ENCODE measurements at places on chromosomes 6 and 20.

- DNase-seq, result no peak
These were observed 536 bp upstream of the MTFR2 start for GRCh38 chr6:136250686-136251008.

GRCh38 chr20:36847710-36848040 lies 28.3 kb upstream of the TLDC2 start:
- no peak for DNase-seq

- DNase-seq, result no peak
These were observed 93.9 kb upstream of the SLC35B3 start for GRCh38 chr6:8529250-8529649.

DNA sequence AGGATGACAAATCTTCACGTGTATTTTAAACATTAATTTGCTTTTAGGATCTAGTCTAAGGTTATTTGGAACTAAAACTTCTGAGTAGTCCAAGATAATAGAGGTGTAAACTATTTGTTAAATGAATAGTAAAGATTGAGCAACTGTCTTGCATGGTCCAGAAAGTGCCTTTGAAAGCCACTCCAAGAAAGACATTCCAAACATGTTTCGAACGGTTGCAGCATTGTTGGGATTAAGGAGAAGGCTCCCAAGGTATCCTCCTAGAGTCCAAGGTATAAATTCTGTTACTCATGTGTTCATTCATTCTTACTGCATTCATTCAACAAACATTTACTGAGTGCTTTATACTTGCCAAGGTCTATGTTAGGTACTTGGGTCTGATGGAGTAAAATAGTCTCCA lies 28.8 kb upstream of the MYLK2 start:
- no peak for DNase-seq

- DNase-seq, result no peak
These were observed 13.6 kb downstream of the IL17F start for GRCh38 chr6:52230685-52231084.

DNA sequence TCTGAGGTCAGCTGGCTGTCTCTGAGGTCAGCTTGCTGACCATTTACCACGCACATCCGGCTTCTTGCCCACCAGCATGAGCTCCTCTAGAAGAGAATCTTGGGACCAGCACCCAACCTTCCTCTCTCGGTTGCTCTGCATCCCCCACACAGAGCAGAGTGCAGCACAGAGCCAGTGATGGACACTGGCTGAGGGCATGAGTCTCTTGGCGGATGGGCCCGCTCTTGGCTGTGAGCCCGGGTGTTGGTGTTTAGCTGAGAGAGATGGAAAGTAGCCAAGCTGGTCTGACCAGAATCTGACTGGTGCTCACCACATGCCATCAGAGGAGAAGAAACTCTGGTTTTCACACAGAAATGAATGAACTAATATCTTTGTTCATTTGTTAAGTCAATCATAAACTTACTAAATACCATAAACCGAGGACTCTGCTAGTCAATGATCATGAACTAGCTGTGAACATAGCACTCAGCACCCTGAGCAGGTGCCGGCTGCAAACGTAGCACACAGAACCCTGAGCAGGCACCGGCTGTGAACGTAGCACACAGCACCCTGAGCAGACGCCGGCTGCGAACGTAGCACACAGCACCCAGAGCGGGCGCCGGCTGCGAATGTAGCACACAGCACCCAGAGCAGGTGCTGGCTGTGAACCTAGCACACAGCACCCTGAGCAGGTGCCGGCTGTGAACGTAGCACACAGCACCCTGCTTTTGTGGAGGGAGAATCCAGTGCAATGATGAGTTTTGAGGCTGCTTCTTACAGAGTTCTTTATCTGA lies 10.4 kb upstream of the THBS2 start:
- DNase-seq, result no peak

DNA sequence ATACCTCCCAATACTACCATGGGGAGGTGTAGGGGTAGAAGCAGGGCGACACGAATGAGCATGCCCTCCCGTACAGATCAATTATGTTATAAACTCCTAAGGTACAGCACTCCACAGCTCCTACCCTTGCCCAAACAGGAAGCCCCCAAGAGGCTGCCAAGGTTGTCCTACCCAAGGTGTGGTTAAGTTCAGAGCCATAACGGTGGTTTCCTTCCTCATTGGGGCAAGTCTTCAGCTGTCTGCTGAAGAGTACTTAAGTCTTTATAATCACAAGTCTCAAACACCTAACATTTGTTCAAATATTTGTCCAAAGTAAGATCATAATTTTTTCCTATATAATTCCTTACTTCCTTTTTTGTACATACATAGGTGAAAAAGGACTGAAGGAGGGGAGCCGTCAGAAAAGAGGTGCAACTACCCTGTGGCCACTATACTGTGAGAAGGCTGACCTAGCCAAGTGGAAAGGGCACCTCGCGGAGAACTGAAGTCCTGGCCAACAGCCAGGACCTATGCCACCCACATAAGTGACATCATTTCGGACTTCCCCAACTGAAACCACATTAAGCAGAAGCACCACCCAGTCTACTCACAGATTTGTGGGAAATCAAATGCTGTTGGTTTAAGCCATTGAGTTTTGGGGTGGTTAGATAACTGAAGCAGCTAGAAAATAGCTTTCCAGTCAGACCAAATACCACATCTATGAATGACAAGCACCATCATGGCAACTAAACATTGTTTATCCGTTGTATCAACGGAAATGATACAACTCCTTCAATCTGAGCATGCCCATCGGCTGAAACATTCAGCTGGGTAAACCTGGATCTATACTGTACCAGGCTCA lies 2.9 kb upstream of the RAB22A start:
- peak; percentile 75 for DNase-seq

GRCh38 chr6:2179950-2180349 lies 65.5 kb downstream of the GMDS start:
- no peak for DNase-seq

DNA sequence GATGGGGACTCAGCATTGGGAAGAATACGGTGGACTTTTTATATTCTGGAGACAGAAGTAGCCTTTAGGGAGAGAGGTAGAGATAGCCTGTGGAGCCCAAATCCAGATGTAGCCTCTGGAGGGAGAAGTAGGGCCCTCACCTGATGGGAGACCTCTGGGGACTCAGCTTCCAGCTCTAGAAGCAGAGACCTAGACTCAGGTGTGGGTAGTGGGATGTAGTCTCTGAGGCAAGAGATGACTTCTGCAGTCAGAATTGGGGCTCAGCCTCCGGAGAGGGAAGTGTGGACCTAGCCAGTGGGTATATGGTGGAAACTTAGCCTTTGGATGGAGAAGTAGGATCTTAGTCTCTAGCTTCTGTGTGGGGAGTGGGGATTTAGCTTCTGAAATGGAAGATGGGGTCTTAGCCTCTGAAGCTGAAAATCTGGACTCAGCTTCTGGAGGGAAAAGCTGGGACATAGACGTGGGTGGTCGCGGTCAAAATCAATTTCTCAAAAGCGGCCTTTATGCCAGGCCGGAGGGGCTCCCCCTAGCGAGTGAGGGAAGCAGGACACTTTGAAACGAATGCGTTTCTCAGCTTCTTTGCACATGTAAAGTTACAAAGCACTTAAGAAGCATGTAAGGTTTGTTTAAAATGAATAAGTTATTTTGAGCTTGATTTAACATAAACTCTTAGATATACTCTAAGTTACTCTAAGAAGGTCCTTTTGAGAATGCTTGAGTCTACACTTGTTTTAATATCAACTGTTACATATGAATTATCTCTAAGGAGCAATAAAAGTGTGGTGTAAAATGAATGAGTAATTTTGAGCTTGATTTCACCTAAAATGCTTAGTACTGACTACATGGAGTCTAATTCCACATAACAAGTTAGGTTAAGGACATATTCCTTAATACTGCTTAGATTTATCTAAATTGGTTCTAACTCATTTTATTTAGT lies 12.9 kb upstream of the ZNF343 start:
- peak; percentile 41 for DNase-seq

- no peak for DNase-seq
These were observed 510.9 kb downstream of the UTRN start for GRCh38 chr6:144796070-144796469.

GRCh38 chr6:36130667-36131510 lies 576 bp downstream of the MAPK13 start:
- peak; percentile 54 for DNase-seq

GRCh38 chr6:159117563-159117962 lies 51.6 kb upstream of the FNDC1 start:
- DNase-seq, result no peak

DNA sequence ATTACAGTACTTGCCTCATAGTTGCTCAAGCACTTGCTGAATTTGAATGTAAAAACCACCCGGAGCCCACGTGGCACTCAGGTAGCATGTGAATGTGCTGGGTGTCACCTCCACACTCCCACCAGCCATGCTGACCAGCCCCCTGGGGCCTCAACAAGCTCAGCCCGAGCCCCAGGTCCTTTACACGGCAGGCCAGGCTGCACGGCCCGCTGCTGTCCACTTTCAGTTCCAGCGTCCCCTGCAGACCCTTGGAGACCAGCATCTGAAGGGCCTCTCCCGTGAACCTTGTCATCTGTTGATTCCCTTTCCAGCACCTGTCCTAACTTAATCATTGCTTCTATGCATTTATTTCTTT lies 33.3 kb upstream of the ZBP1 start:
- DNase-seq, result no peak

- no peak for DNase-seq
These were observed 41.4 kb upstream of the KCNB1 start for GRCh38 chr20:49523767-49524360.

DNA sequence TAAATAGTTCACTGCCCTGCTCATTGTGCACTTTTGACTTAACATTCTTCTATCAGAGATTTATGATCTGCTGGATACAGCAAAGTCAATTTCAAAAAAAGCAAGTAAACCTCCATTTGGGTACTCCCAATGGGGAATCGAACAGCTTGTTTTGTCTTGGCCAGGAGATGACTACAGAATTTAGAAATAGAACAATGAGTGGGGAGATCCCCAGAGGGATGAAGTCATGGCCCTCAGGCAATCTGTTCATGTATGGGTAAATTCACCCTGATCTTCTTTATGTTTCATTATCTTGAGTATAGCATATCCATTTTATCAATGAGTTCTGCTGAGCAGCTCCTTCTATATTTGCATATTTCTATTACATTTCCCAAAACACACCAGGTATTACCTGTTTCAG lies 1681.9 kb downstream of the HACE1 start:
- DNase-seq, result no peak

GRCh38 chr6:34524499-34524898 lies 31.6 kb downstream of the SPDEF start:
- no peak for DNase-seq

DNA sequence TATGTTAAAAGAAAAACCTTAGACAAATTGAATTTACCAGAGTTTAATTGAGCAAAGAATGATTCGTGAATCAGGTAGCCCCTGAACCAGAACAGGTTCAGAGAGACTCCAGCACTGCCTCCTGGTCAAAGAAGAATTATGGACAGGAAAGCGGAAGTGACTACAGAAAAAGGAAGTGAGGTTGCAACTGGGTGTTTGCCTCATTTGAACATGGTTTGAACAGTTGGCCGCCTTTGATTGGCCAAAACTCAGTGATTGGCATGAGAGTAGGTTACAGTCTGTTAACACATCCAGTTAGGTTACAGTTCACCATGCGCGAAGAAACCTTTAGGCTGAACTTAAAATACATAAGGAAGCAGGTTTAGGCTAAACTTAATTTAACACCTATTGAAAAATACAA lies 248.8 kb downstream of the TFAP2A start:
- no peak for DNase-seq

DNA sequence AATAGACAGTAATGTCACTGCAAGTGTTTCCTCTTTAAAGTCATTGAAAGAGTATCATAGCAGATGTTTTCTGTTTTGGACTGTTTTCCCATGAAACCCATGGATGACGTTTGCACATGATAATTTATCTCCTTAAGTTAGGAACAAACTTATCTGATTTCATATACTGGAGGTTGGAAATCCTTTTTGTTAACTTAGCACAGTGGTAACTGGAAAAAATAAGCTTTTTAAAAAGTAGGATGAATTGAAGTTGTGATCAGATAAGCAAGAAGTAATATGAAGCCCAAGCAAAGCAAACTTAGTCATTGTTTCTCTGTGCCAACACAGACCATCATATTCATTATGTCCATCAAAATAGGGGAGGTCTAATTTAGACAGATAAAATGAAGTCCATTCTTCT lies 61.6 kb downstream of the PLCB4 start:
- DNase-seq, result no peak

DNA sequence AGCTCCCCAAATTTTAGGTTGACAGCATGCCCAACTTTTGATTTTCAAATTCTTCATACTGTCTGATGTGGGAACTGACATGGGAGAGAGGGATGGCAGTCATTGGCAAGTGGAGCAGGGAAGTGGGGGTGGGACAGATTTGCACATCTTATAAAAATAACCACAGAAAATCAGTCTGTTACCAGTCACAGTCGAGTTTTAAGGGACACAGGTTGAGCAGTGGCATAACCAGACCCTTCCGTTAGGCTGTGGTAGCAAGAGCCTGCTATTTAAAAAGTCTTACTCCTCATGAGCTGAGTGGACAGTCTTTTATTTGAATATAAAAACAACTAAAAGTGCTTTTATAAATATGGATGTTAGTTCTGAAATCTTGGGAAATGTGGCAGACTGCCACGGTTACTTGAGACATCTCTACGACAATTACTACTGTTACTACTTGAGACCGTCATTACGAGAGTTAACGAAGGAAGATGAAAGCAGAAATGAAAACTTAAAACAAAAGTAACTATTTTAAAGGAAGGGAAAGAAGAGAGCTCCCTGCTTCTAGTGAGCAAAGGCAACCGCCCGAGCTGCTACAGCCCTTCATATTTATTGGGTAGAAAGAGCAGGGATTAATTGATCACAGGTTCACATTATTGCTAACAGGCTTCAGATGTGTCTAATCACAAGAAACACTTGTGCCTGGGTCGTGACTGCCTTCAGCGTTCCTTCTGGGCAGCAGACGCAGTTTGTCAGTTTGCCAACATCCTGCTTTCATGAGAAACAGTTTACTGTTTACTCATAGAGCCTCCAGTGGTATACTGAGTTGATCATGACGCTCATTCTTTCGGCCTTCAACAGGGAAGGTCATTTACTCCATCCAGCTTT lies 71.3 kb downstream of the EFHC1 start:
- no peak for DNase-seq

- DNase-seq, result no peak
These were observed 188.2 kb upstream of the QKI start for GRCh38 chr6:163226181-163226835.

- DNase-seq, result no peak
These were observed 11.3 kb downstream of the OCSTAMP start for GRCh38 chr20:46539113-46539512.

DNA sequence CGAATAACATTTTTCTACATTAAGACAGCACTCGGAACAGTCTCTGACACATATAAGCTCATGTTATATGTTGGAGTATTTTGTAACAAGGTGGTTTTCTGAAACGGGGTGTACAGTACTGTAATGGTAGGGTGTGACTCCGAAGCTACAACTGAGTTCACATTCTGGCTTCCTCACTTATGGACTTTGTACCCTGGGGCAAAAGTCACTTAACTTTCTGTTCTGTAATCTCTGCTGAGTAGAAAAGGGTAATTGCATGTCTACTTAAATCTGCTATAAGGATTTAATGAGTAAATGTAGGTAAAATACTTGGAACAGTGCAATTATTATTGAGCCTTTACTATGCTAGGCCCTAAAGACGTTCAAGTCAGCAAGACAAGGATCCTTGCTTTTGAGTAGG lies 4.7 kb upstream of the LTV1 start:
- no peak for DNase-seq

All from effector memory CD8-positive, alpha-beta T cell (primary cell).